ENCODE measurements at places on chromosomes 16 and 17. TPM values are rescaled to one million over a fixed set of nuclear protein-coding genes. Genes with fewer than 3 reads are reported as not detected.

Gene PDILT
- total RNA-seq: not detected

DNA sequence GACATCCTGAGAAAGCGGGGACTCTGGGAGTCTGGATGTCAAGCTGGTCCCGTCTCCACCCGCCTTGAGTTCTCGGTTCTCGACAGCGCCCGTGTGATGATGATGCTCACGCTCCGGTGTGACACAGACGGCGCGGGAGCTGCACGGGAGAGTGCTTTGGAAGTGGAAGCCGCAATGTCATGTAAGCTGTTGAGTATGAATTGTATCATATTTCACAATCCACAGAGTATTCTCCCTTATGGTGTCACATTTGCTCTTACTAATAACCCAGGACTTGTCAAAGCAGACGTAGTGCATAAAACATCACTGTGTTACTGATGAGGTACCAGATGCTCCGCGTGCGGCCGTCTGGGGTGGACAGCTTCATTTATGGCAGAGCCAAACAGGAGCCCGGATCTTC is 217.5 kb upstream of the CHMP6 start:
- peaks cover 4% of the 10 kb centered on the region for H3K36me3 ChIP-seq
- no peak for DNase-seq
- H3K27me3 ChIP-seq: no peaks in the 10 kb centered on the region
- no peak overlapping the region for H3K4me3 ChIP-seq

- no peak overlapping the region for H3K4me3 ChIP-seq
- peaks cover 19% of the 10 kb centered on the region for H3K36me3 ChIP-seq
- no peaks in the 10 kb centered on the region for H3K4me1 ChIP-seq
- no peak for DNase-seq
- no peaks in the 10 kb centered on the region for H3K27me3 ChIP-seq
- no peak overlapping the region for H3K27ac ChIP-seq
These were observed 62.9 kb downstream of the IL21R start for GRCh38 chr16:27464626-27465482.

DNA sequence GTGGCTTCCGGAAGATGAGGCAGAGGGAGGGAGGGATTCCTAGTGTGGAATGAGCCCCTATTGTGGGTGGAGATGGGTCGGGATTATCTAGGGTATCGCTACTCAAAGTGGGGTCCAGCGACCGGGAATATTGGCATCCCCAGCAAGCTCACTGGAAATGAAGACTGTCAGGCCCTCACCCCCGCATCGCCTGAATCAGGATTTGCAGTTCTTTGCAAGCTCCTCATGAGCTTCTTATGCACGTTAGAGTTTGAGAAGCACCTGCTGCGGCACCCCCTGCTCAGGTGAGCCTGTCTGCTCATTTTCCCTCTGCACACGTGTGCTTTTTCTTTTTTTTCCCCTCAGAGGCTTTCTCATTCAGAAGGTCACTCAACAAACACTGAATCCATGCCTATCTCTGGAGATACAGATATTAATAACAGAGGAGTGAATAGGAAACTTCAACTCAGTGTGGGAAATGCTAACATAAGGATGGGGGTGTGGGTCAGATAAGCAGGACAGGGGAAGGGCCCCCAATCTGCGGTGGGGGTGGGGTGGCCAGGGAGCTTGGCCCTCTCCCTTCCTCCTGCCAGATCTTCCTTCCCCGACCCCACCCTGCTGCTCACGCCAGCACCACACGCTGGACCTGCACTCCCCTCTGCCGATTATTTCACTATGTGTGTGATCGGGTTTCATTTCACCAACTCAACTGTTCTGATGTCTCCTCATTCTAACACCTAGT is 67.7 kb upstream of the NFAT5 start:
- H3K4me1 ChIP-seq: no peaks in the 10 kb centered on the region
- H3K4me3 ChIP-seq: no peak overlapping the region
- no peak overlapping the region for H3K27ac ChIP-seq
- H3K27me3 ChIP-seq: no peaks in the 10 kb centered on the region

DNA sequence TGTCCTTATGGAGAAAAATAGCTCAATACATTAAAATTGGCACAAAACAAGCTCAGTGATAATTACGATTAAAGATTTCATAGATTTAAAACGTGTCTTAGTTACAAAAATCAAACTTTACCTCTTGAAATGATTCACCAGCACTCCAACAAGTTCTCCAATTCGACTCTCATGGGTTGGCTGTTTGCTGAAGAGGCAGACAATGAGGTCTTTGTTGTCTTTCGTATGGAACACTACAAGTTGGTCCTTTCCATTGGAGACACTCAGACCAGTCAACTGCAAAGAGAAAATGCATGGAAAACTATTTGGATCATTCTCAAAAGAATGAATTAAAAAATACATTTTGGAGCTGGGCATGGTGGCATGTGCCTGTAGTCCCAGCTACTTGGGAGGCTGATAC is 118.2 kb downstream of the CDK5R1 start:
- H3K27me3 ChIP-seq: no peaks in the 10 kb centered on the region
- no peak for DNase-seq
- no peak overlapping the region for H3K27ac ChIP-seq

Gene TPSB2
- total RNA-seq: not detected

GRCh38 chr16:50235581-50235980 is 30.8 kb upstream of the ADCY7 start:
- no peak overlapping the region for H3K4me3 ChIP-seq
- no peaks in the 10 kb centered on the region for H3K36me3 ChIP-seq
- H3K4me1 ChIP-seq: peaks cover 18% of the 10 kb centered on the region
- H3K27ac ChIP-seq: no peak overlapping the region
- DNase-seq: peak; percentile 12

Gene KRT222
- total RNA-seq: not detected

DNA sequence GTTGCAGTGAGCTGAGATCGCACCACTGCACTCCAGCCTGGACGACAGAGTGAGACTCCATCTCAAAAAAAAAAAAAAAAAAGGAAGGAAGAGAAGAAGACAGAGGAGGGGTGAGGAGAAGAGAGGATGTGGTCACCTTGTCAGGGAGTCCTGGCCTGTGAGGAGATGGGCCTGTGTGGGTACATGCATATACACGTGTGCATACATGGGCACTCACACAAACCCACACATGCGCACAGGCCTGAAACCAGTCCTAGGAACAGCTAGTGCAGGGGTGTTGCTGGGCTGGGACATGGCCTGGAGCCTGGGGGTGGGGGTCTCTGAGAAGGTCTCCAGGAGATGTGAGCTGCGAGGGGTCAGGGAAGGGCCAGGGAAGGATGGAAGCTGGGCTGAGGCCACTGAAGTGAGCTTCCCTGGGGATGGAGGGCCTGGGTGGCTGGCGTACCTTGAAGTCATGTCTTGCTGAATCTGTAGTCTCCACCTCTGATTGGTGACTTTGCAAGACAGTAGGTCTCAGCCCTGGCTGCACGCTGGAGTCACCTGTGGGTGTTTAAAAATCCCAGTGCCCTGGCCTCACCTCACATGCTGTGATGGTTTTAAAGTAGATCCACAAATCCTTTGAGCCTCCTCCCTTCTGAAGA is 72.4 kb downstream of the MRM1 start:
- DNase-seq: no peak
- H3K4me3 ChIP-seq: no peak overlapping the region
- H3K4me1 ChIP-seq: no peaks in the 10 kb centered on the region
- no peak overlapping the region for H3K27ac ChIP-seq
- no peaks in the 10 kb centered on the region for H3K36me3 ChIP-seq
- H3K27me3 ChIP-seq: no peaks in the 10 kb centered on the region

- H3K4me3 ChIP-seq: no peak overlapping the region
- peak; percentile 32 for DNase-seq
- no peaks in the 10 kb centered on the region for H3K27me3 ChIP-seq
- H3K27ac ChIP-seq: no peak overlapping the region
- peaks cover 12% of the 10 kb centered on the region for H3K4me1 ChIP-seq
- H3K36me3 ChIP-seq: peaks cover 7% of the 10 kb centered on the region
These were observed 32.5 kb downstream of the MARF1 start for GRCh38 chr16:15610369-15610871.

Gene SLFN5
- total RNA-seq: 14.5 TPM

GRCh38 chr16:10761373-10761772 is 17.7 kb downstream of the NUBP1 start:
- no peaks in the 10 kb centered on the region for H3K36me3 ChIP-seq
- no peaks in the 10 kb centered on the region for H3K4me1 ChIP-seq
- H3K4me3 ChIP-seq: no peak overlapping the region
- DNase-seq: no peak
- H3K27me3 ChIP-seq: no peaks in the 10 kb centered on the region
- H3K27ac ChIP-seq: no peak overlapping the region

- DNase-seq: no peak
- H3K36me3 ChIP-seq: peaks cover 10% of the 10 kb centered on the region
- no peak overlapping the region for H3K27ac ChIP-seq
These were observed 5.4 kb downstream of the NQO1 start for GRCh38 chr16:69720822-69721430.

- H3K4me1 ChIP-seq: peaks cover 40% of the 10 kb centered on the region
- no peak for DNase-seq
- H3K27me3 ChIP-seq: no peaks in the 10 kb centered on the region
These were observed 132.6 kb downstream of the PARN start for GRCh38 chr16:14497245-14498082.

DNA sequence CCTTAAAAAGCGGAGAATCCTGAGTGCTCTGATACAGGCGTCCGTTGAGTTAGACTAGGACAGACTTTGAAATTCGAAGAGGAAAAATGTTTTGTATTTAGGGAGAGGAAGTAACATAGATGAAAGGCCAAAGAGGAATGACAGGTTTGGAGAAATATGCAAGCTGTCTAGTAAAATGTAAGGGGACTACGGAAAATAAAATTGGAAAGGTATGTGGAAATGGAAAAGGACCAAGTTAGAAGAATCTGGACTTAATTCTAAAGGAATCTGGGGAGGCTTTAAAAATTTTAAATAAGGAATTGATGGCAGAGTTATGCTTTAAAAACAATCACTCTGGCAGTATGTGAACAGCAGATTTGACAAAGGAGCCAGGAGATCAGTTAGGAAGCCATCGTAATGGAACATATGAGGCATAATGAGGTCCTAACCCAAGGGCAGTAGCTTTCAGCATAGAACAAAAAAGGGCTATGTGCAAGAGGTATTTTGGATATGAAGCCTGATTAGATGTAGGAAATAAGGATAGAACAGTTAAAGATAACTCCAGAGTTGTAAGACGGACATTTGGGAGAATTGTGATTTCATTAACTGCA is 38.3 kb downstream of the CYB561 start:
- H3K27me3 ChIP-seq: no peaks in the 10 kb centered on the region
- no peak overlapping the region for H3K4me3 ChIP-seq
- H3K36me3 ChIP-seq: peaks cover 11% of the 10 kb centered on the region
- H3K27ac ChIP-seq: no peak overlapping the region
- peaks cover 11% of the 10 kb centered on the region for H3K4me1 ChIP-seq

DNA sequence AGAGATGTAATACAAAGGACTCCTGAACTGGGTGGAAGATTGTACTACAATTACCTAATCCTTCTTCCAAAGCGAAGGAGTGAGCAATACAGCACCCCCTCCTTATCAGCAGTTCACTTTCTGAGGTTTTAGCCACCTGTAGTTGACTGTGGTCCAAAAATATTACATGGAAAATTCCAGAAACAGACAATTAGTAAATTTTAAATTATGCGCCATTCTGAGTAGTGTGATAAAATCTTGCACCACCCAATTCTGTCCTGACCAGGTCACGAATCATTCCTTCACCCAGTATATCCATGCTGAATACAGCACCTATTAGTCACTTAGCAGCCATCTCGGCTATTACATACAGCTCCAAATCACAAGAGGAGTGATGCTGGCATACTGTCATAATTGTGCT is 23.2 kb downstream of the VPS53 start:
- H3K4me3 ChIP-seq: no peak overlapping the region
- H3K36me3 ChIP-seq: peaks cover 28% of the 10 kb centered on the region
- peaks cover 48% of the 10 kb centered on the region for H3K4me1 ChIP-seq
- H3K27me3 ChIP-seq: no peaks in the 10 kb centered on the region

- H3K4me1 ChIP-seq: no peaks in the 10 kb centered on the region
- no peaks in the 10 kb centered on the region for H3K36me3 ChIP-seq
- H3K27me3 ChIP-seq: peaks cover 72% of the 10 kb centered on the region
- no peak overlapping the region for H3K4me3 ChIP-seq
- H3K27ac ChIP-seq: no peak overlapping the region
- DNase-seq: no peak
These were observed 2.0 kb downstream of the CD300LB start for GRCh38 chr17:74529243-74529642.

DNA sequence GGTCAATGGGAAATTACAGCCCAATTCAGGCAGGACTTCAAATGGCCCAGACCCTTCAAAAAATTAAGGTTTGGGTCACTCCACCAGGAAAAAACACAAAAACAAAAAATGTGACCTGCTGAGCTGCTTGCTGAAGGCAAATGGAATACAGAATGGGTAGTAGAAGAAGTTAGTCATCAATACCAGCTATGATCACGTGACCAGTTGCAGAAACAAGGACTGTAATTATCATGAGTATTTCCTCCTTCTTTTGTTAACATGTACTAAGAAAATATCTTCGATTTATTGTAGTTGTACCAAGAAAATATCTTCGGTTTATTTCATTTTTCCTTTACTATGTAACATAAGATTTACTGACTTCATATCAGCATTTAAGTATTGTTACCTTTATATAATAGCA is 1183.6 kb downstream of the CDH8 start:
- DNase-seq: no peak
- no peak overlapping the region for H3K27ac ChIP-seq
- H3K4me3 ChIP-seq: no peak overlapping the region
- no peaks in the 10 kb centered on the region for H3K4me1 ChIP-seq
- no peaks in the 10 kb centered on the region for H3K36me3 ChIP-seq

GRCh38 chr17:79842136-79842655 is 3.0 kb upstream of the CBX4 start:
- H3K4me1 ChIP-seq: peaks cover 38% of the 10 kb centered on the region
- peaks cover 39% of the 10 kb centered on the region for H3K27me3 ChIP-seq
- peak overlapping the region; percentile 82 for H3K4me3 ChIP-seq

DNA sequence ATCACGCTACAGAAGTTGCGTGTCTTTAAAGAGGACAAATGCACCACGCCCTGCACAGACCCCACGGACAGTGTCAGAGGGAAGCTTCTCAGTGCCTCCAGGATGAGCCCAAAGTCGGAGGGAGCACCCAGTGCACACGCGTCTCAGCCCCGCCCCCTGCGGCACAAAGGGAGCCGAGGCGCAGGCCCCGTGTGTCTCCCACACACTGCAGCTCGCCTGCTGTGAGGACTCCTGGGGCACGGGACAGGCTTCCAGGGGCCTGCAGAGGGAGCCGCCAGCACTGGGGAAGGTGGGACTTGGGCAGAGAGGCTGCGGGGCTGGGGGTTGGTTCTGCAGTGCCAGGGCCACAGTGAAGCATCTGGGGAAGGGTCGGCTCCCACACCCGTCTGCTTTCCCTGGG is 77.4 kb downstream of the LMF1 start:
- H3K36me3 ChIP-seq: no peaks in the 10 kb centered on the region
- no peak overlapping the region for H3K27ac ChIP-seq

GRCh38 chr17:52160136-52160567 is 1.6 kb upstream of the CA10 start:
- no peak overlapping the region for H3K27ac ChIP-seq
- no peaks in the 10 kb centered on the region for H3K4me1 ChIP-seq
- no peaks in the 10 kb centered on the region for H3K36me3 ChIP-seq
- H3K27me3 ChIP-seq: peaks cover 29% of the 10 kb centered on the region
